Fibroblast of lung (primary cell): ENCODE measurements at places on chromosomes 7 and 10.

DNA sequence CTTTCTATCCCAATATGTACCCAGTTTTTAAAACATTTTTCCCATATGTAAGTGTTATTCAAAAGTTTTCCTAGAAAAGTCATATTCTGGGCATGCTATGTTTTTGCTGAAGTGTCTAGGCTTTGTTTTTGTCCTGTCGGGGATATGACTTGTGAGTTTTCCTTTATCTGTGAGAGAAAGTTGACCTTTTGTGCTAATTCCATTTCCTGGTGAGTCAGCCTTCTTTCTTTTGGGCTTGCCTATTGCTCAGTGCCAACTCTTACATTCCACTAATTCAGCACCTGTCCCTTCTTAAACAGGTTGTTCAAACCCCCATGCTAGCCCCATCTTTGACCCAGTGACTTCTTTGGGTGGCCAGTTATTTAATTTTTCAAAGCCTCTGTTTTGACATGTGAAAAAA is 146.2 kb downstream of the AHR start:
- DNase-seq = peak; percentile 70

DNA sequence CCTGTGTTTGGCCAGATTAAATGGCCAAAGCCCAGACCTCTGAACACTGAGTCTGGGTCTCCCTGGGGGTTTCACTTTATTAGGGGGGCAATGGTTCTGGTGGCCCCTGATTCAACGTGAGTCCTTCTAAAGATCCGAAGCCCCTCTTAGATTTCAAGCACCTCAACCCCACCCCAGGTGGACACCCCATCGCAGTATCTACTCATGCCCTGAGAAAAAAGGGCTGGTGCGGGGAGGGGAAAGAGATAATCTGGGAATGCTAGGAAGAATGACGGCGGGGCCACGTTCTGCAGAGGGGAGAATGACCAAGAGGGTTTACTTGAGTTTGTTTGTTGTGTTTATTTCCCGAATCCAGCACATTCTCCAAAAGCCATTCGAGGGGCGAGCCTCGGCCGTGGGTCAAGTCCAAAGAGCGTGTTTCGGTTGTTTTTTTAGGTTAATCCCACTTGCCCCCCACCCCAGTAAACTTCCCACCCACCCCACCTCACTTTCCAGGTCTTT is 832 bp downstream of the PDLIM1 start:
- DNase-seq = no peak

DNA sequence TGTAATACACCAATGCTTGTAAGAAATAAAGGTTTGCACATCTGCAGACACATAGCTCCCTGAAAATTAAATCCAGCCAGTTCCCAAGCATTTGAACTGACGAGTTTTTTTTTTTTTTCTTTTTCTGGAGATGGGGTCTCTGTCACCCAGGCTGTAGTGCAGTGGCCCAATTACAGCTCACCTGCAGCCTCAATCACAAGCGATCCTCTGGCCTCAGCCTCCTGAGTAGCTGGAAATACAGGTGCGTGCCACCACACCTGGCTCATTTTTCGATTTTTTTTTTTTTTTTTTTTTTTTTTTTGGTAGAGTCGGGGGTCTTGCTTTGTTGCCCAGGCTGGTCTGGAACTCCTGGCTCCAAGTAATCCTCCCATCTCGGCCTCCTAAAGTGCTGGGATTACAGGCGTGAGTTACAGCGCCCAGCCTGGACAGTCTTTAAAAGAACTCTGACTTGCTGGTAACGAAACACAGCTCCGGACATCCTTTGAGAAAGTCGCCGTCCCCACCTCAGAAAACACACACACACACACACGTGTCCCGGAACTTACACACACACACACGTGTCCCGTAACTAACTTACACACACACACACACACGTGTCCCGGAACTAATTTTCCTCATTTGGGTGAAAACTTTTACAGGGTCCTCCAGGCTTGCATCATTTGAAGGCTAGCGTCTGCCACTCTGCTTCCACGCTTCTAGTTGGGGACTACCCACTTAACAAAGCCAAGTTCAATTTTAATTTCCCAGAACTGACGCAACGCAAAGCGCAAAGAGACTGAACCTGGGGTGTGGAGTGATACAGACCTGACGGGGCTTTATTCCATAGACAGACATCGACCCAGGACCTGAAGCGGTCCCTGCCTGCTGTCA is 18.6 kb downstream of the OCM2 start:
- DNase-seq = peak; percentile 33

DNA sequence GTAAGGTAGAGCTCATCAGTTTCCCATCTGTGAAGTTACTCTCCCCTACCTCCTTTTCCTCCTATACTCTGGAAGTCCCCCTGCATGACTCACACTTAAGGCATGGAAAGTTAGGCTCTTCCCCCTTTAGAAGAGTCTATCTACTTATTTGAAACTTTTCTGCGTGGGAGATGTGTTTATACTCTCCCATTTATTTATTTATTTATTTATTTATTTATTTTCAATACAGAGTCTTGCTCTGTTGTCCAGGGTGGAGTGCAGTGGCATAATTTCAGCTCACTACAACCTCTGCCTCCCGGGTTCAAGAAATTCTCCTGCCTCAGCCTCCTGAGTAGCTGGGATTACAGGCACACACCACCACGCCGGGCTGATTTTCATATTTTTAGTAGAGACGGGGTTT is 107.5 kb upstream of the JCAD start:
- DNase-seq = peak; percentile 36

DNA sequence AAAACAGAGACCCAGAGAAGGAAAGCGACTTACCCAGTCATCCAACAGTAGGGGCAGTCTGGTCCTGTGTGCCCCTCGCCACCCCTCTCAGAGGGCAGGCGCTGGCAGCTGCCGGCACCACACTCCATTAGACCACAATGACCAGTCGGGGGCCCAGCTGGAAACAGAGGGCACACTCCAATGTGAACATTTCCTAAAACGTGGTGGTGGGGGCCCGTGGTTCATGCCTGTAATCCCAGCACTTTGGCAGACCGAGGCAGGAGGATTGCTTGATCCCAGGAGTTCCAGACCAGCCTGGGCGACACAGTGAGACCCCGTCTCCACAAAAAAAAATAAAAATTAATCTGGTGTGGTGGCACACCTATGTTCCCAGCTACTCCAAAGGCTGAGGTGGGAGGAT is 912 bp upstream of the OAT start:
- no peak for DNase-seq
